ENCODE measurements at places on chromosomes 3 and 15.

GRCh38 chr3:134432236-134432635 lies 53.5 kb downstream of the ANAPC13 start:
- no peak for DNase-seq

GRCh38 chr3:42412526-42413155 lies 2.2 kb upstream of the LYZL4 start:
- no peak for DNase-seq

- DNase-seq, result no peak
These were observed 706.2 kb downstream of the GRM7 start for GRCh38 chr3:7567160-7567559.

- DNase-seq, result no peak
These were observed 45.3 kb downstream of the ACAP2 start for GRCh38 chr3:195397524-195397923.

- DNase-seq, result no peak
These were observed 271.6 kb upstream of the CBLB start for GRCh38 chr3:106140431-106140830.

GRCh38 chr3:54347060-54347459 lies 224.7 kb downstream of the CACNA2D3 start:
- no peak for DNase-seq

DNA sequence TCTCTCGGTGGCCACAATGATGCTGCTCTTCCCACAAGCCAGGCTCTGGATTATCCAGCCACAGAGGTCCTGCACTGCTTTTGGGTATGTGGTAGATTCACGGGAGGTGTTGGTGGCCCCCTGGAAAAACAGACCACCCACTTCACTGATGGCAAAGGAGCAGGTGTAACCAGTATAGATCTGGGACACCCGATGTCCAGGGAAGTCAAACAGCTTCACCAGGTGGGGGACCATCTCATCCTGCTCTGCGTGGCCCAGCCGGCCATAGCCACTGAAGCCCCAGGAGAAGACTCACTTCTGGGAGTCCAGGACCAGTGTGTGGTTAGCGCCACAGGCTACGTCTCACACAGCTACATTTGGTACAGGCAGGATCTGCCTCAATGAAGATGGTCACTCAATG lies 62.6 kb downstream of the CHCHD6 start:
- DNase-seq, result no peak

- no peak for DNase-seq
These were observed 125.9 kb upstream of the PHLDB2 start for GRCh38 chr3:111733154-111733553.

- no peak for DNase-seq
These were observed 23.1 kb downstream of the B3GALNT1 start for GRCh38 chr3:161082063-161082462.

GRCh38 chr3:14358426-14359211 lies 43.8 kb upstream of the SLC6A6 start:
- peak; percentile 12 for DNase-seq

- peak; percentile 5 for DNase-seq
These were observed 74.7 kb downstream of the RASA2 start for GRCh38 chr3:141561426-141562034.

DNA sequence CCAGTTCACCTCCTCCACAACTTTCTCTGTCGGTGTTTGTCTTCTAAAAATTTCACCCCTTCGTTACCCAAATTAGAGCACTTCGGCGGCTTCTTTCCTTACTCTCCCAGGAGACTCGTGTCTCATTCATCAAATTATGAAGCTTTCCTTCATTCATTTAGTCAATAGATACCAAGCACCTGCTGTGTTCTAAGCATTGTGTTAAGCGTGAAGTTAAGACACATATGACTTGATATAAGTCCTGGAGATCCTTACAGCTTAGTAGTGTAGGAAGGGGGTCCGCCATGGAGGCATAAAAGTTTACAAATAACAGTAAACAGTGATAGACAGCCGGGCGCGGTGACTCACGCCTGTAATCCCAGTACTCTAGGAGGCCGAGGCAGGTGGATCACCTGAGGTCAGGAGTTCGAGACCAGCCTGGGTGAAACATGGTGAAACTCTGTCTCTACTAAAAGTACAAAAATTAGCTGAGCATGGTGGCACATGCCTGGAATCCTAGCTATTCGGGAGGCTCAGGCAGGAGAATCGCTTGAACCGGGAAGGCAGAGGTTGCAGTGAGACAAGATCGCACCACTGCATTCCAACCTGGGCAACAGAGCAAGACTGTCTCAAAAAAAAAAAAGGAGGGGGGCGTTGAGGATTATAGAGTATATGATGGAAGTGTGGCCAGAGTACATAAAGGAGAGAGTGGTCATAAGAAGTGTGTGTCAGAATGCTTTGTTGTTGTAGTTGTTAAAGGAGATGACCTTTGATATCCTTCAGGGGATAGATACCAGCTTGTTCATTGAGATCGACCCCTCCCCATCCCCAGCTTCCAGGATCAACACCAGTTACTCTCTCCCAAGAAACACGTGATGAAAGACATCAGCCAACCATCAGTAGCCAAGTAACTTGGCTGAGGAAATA lies 744 bp upstream of the CCDC32 start:
- DNase-seq, result no peak

DNA sequence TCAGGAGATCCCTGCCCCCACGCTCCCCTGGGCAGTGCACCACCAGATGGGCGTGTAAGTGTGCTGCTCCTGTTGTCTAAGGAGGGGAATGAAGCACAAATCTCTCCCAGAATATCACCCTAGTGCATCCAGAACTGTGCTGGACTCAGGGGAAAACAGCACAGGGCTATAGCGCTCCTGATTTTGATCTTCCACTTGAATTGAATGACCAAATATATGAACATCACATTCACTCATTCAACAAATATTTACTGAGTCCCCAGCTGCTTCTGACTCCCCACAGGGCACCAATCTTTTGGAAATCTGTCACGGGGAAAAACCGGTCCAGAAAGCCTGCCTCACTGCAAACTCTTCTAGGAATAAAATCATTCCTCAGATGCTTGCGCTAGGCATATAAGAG lies 2.4 kb downstream of the CPLX3 start:
- DNase-seq, result peak; percentile 76

DNA sequence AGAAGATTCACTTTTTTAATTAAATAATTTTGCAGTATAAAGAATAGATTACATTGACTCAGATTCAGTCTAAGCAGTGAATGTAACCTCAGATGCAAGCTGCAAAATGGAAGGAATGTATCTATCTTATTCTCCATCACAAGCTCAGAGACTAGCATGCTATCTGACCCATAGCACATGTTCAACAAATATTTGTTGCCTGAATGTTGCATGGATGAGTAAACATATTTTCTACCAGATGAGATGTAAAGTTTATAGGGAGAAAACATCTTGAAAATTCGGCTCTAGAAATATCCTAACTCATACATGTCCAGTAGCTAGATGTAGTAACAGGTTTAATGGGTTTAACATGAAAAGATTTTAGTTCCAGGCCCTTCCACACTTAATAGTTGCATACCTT lies 234.2 kb downstream of the MECOM start:
- no peak for DNase-seq

- no peak for DNase-seq
These were observed 598.1 kb upstream of the CBLB start for GRCh38 chr3:106466881-106467280.

DNA sequence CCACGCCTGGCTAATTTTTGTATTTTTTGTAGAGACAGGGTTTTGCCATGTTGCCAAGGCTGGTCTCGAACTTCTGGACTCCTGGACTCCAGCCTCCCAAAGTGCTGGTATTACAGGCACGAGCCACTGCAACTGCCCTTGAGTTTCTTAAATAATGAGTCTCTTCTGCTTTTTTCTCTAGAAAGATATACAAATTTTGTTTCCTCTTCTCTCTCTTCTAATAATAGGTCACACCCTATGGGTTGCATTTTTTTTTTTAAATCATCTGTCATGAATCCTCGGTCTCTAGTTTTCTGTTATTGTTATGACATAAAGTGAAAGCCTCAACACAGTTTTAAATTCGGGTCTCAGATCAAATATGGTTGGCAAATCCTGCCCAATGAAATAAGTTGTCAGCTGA lies 111.2 kb downstream of the IL12A start:
- DNase-seq, result no peak

GRCh38 chr3:190746986-190747385 lies 115.5 kb downstream of the GMNC start:
- DNase-seq, result no peak

GRCh38 chr3:100297784-100298183 lies 36.8 kb upstream of the NIT2 start:
- no peak for DNase-seq

DNA sequence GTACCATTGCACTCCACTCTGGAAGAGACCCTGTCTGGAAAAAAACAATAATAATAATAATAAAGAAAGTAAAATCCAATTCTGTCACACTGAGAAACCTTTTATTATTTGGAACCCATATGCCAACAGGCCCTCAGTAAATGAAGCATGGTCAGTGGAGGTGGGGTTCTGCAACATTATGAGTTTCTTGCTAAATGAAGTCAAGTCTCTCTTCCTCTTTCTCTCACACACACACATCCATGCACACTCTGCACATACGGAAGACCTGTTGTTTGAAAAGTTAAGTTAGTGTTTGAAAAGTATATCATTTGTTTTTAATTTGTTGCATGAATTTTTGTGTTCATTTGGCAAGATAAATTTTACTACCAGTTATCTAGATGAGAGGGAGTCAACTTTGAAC lies 27.8 kb downstream of the GAP43 start:
- no peak for DNase-seq

- DNase-seq, result no peak
These were observed 43.5 kb downstream of the SLC41A3 start for GRCh38 chr3:126040386-126040785.

DNA sequence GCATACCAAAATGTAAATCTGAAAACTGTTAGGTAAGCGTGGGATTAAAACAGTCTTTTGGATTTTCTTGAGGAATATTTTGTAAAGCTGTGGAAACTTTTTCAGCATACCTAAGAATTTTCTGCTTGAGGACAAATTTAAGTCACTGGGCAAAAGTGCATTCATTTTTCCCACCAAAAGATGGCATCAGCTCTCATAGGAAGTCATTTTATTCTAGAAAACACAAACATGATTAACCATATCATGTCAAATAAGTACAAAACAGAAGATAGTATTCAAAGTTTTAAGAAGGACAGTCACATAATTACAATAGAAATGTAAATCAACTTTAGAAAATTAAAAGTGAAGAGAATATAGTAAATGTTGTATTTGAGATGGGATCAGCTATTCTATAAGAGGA lies 63.5 kb downstream of the SLC49A4 start:
- DNase-seq, result no peak

- DNase-seq, result no peak
These were observed 12.4 kb upstream of the CHRM5 start for GRCh38 chr15:33955945-33956344.
